ENCODE measurements at places on chromosomes 1 and 21.

GRCh38 chr21:32141318-32141633 lies 137.6 kb downstream of the MIS18A start:
- DNase-seq: no peak

DNA sequence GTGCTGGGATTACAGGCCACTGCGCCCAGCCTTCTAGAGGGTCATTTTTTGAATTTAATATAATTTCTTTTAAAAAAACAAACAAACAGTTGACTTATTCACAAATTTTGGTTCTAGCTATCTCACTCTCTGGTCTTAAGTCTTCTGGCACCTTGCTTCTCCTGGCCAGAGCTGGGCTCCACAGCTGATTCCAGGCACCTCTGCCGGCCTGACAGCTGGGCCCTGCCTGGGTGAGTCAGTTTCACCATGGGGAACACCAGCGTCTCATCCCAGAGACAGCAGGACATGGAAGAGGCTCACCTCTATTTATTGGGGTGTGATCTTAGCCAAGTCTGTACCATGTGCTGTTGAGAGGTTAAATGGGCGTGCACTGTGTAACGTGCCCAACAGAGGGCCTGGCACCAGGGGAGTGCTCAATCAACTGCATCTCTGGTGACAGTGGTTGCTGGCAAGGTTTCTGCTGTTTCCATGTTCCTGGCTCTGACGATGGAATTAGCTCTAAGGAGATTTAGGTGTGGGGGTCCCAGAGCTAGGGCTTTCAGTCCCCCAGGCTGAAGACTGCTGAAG lies 956 bp downstream of the CPLANE2 start:
- DNase-seq: peak; percentile 64

GRCh38 chr1:5564578-5565257 lies 427.5 kb downstream of the NPHP4 start:
- DNase-seq: no peak

GRCh38 chr1:114700036-114700600 lies 4.8 kb upstream of the AMPD1 start:
- DNase-seq: no peak

- DNase-seq: peak; percentile 11
Observed at GRCh38 chr1:170967042-170967910, 31.9 kb downstream of the MROH9 start.

DNA sequence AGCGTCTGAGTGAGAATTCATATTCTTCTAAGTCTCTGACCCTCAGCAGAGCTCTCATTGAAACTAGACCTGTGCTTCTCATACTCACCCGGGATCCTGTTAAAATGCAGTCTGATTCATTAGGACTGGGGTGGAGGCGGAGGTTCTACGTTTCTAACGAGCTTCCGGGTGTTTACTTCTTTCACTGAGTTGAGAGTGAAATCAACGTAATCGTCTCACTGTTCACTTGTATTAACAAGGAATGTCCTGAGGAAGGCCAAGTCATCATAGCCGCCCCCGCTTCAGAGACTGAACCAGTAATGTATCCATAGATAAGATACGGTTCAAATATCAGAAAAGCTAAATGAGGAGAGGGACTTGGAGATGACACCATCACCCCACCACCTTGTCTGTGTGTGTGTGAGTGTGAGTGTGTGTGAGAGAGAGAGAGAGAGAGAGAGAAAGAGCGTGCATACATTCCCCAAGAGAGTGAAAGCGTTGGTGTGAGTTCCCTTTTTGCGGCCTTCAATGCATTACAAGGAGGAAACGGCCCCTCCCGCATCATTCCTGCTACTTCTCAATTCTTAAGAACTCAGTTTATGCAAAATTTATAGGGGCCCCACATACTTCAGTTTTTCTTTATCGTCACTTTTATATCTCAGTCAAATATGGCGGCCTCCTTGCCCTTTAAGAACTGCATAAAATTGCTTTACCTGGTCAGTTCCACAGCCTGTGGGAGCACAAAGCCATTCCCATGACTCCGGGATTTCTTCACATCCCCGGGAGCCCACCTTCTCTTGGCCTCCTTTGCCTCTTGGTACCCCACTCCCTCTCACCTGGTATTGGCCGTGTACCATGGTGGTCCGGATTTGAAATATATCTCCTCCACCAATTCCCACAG lies 19.8 kb downstream of the KMO start:
- peak; percentile 35 for DNase-seq

DNA sequence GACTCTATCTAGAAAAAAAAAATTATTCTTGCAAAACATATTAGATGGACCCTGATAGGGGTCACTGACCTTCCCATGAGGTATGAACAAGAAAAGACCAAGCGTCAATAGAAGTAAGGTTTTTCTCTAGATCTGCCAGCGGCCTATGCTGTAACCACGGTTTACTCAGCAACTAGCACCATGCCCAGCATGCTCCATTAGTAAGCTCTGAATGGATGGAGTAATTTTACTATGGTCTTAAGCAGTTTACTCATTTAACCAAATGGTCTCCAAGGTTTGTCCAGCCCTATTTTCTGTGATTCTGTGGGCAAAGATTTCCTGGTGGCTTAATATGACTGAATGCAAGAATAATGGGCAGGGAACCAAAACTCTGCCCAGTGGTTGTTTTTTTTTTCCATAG lies 113.9 kb downstream of the ADSS2 start:
- DNase-seq: no peak

- DNase-seq: peak; percentile 33
Observed at GRCh38 chr1:21814241-21814918, 2.3 kb downstream of the LDLRAD2 start.

GRCh38 chr1:94310570-94311270 lies 73.3 kb upstream of the ARHGAP29 start:
- no peak for DNase-seq

DNA sequence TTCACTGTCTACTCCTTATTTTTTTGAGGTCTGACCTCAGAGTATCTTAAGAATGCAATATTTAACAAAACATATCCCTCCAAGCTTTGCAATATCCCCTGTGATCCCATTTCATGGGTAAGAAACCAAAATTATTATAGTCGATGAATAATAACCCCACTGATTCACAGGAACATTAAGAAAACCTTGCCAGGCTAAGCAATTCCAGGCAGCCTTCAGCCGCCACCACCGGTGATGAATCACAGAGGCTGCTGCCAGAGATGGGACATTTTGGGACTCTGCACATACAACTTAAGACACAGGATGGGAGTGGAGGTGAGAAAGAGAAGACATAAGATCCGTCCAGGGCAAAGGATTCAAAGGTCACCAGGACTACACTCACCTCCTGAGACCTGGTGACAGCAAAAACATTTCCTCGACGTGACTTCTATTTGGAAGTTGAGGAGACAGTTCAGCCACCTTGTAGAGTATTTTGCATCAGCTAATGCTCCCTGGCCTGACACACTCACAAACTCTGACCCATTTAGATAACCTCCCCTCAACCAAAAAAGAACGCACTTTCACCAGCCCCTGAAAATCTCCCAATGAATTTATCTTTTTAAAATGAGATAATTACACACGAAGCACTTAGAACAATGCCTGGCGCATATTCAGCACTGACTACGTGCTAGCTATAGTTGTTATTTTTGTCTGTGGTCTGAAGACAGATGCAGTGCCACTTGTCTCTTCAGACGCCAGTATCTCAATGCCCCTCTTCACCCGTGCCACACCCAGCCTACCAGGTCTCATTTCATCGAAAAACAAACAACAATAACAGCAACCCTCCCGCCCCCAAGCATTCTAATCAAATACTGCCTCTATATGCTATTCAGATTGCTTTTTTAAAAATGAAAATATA lies 17.8 kb upstream of the OVAAL start:
- no peak for DNase-seq

- no peak for DNase-seq
Observed at GRCh38 chr1:115456441-115456961, 118.5 kb upstream of the NGF start.

DNA sequence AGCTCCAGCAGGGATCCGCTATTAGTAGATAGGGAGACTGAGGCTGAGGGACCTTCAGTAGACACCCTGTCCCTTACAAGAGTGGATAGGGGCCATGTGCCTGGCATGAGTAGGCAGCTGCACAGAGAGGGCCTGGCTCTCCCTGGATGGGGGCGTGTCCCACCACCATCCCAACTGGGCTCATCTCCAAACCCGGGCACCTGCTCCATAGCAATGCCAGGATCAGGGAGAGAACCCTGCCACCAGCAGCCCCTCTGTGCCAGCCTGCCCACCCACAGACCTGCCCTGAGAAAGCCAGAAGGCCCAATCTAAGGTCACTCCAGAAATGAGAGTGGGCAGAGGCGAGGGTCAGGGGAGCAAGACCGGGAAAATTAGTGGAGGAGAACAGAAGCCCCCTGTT lies 121.3 kb downstream of the GRIK3 start:
- no peak for DNase-seq

DNA sequence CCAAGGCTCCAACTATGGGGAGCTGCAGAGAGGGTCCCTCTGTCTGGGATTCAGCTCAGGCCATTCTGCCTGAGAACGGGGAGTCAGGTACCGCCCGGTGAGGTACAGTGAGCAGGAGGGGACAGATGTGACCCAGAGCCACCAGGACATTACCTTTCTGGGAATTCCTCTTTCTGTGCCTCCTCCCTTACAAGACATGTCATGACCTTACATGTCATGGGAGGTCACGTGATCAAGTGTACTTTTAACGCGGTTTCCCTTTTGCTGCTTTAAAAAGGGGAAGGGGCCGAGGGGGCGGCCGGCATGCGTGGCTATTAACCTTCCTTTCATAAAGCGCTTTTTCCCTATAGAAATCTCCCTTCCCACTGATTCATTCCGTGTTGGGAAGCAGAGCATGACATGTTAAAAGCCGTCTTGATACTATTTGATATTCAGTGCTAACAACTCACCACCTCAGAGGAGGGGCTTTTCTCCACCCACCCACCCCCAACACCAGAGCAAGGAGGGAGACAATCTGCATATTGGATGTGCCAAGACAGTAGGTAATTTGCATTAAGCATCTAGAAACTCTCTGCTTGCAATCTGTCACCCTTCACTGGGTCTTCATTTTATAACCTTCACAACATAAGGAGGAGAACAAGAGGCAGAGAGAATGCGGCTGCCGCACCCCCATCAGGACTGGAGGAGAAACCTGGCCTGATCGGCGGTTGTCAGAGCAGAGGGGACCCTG lies 113.6 kb upstream of the VAMP3 start:
- no peak for DNase-seq

DNA sequence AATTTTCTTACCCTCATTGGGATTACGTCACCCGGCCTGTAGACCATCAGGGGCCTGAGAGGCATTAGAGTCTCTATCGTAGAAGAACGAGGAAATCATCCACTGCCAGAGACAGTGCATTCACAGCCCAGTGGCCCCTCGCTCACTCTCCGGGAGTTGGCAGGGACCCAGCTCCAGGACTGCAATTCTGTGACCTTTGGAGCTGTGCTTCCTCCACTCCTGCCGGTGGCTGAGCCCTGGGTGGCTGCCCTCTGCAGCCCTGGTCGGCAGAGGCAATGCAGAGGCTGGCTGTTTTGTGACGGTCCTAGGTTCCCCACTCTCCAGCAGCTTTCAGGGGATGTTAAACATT lies 12.7 kb downstream of the SLC37A1 start:
- DNase-seq: no peak

DNA sequence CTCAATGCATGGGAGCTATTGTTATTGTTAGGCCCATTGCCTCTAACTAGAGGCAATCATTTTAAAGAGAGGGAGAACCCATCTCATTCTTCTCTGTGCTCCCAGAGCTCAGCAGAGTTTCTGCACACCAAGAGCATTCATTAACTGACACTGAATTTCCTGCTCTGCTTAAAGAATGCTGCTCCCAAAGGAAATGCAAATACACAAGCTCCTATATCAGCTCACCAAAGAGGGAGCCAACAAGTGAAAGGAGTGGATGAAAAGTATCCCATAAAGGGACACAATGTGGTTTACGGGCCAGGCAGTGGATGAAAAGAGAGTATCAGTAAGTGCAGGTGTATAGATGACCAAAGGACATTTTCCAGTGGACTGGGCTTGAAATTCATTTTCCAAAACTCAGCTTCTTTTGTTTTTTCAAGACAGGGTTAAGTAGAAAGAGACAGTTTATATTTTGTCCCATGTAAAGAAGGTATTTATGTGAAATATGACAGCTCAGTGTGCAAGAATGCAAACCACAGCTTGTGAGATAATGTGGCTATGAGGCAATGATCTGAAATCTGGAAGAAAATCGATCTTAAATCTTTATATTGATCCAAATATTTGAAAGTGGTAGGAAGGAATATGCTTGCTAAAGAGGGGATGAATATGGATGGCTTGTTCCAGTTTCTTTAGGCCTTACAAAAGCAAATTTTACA lies 207.7 kb upstream of the CAMK1G start:
- no peak for DNase-seq

GRCh38 chr1:81600878-81601622 lies 199.7 kb upstream of the ADGRL2 start:
- no peak for DNase-seq

DNA sequence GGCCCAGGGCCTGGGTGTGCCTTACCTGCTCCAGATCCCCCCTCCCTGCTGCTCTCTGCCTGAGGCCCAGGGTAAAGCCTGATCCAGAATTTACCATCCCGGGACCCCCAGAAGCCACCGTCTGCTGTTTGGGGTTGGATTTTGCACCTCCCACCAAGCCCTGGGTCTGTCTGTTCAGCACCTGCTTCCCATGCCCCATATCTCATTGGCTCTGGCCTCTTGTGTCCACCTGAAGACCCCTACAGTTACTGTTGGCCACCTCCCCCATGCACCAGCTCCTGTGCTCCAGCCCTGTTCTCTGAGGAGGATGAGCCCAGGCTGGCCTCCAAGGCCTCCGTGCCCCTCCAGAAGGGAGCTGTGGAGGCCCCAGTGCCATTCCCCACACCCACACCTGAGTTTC lies 113.9 kb downstream of the GRIK3 start:
- DNase-seq: no peak

DNA sequence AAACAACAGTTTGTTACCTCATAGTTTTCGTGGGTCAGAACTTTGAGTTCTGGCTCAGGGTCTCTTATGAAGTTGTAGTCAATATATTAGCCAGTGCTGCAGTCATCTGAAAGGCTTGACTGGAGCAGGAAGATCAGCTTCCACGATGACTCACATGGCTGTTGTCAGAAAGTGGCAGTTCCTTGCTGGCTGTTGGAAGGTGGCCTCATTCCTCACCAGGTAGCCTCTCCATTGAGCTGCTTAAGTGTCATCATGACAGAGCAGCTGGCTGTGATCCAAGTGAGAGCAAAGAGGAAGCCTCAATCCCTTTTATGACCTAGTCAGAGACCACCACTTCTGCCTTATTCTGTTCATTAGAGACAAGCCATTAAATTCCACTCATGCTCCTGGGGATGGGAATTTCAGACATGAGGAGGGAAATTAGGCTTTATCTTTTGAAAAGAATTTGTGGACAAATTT lies 5.6 kb downstream of the OSBPL9 start:
- DNase-seq: peak; percentile 14

GRCh38 chr1:94068999-94069918 lies 51.7 kb downstream of the ABCA4 start:
- DNase-seq: no peak

GRCh38 chr1:119799003-119799402 lies 12.3 kb downstream of the REG4 start:
- no peak for DNase-seq

GRCh38 chr1:33319186-33319948 lies 1.5 kb downstream of the A3GALT2 start:
- DNase-seq: no peak

GRCh38 chr1:43315963-43316737 lies 15.4 kb downstream of the TIE1 start:
- no peak for DNase-seq

All from activated CD4-positive, alpha-beta T cell treated with anti-CD3 and anti-CD28 coated beads, Interleukin-2, Interleukin-6, amounts not matched to agents 100 ng/mL and 50 ng/mL, durations not matched to agents 16 hours and 8 hours (primary cell).